A549 treated with DMSO at 1 μM for 4 hours (cell line): ENCODE measurements at places on chromosomes 7 and 10. TPM values are rescaled to one million over a fixed set of nuclear protein-coding genes. Genes with fewer than 3 reads are reported as not detected.

The ZNF425 gene
- total RNA-seq, result 1.0 to 1.3 TPM (median 1.2 TPM) in 5 replicates

The ANK3 gene
- total RNA-seq, result 0.59 to 1.00 TPM (median 0.78 TPM) in 5 replicates

The TMEM184A gene
- total RNA-seq, result 6.7 to 15.3 TPM (median 13.2 TPM) in 5 replicates

The ACHE gene
- 1.4 to 2.5 TPM (median 1.8 TPM) in 5 replicates for total RNA-seq

The SLC39A12 gene
- total RNA-seq, result not detected in 5 replicates

The UNCX gene
- total RNA-seq, result 0.07 to 0.08 TPM in 2 of 5 replicates, not detected in the others

The MSS51 gene
- 0.36 to 0.74 TPM (median 0.44 TPM) in 5 replicates for total RNA-seq

The NEBL gene
- 2.7 to 6.5 TPM (median 4.6 TPM) in 5 replicates for total RNA-seq

The AOAH gene
- total RNA-seq, result 0.06 to 0.13 TPM in 2 of 5 replicates, not detected in the others

The MGAM2 gene
- 0.01 TPM in 1 of 5 replicates, not detected in the others for total RNA-seq

The HABP2 gene
- 0.03 to 0.13 TPM (median 0.08 TPM) in 4 of 5 replicates, not detected in the other for total RNA-seq

The CYTH3 gene
- total RNA-seq, result 21.4 to 25.4 TPM (median 22.8 TPM) in 5 replicates

The GNGT1 gene
- 0.09 TPM in 1 of 5 replicates, not detected in the others for total RNA-seq

The ABCA13 gene
- total RNA-seq, result 0.01 to 0.07 TPM (median 0.05 TPM) in 4 of 5 replicates, not detected in the other

The CYP3A5 gene
- 1.4 to 2.2 TPM (median 1.5 TPM) in 5 replicates for total RNA-seq

The LRIT1 gene
- not detected in 5 replicates for total RNA-seq

The SH2B2 gene
- total RNA-seq, result 1.9 to 3.6 TPM (median 3.1 TPM) in 5 replicates

The UCN3 gene
- not detected in 5 replicates for total RNA-seq

The BHLHA15 gene
- total RNA-seq, result 0.44 to 0.66 TPM (median 0.56 TPM) in 5 replicates

The CPA4 gene
- total RNA-seq, result 6.1 to 12.3 TPM (median 8.3 TPM) in 5 replicates

The CDH23 gene
- 2.2 to 2.7 TPM (median 2.3 TPM) in 5 replicates for total RNA-seq

The SCART1 gene
- 0.18 to 0.44 TPM (median 0.19 TPM) in 5 replicates for total RNA-seq

The MOGAT3 gene
- not detected in 5 replicates for total RNA-seq

The PRKCQ gene
- 4.2 to 4.9 TPM (median 4.5 TPM) in 5 replicates for total RNA-seq

The RASA4 gene
- 2.2 to 2.9 TPM (median 2.6 TPM) in 5 replicates for total RNA-seq

The CFTR gene
- 0.31 TPM in 1 of 5 replicates, not detected in the others for total RNA-seq

The CYP3A4 gene
- not detected in 5 replicates for total RNA-seq

The GPR22 gene
- total RNA-seq, result not detected in 5 replicates

The ANKRD61 gene
- total RNA-seq, result 0.50 to 0.99 TPM (median 0.78 TPM) in 5 replicates

The HOXA3 gene
- total RNA-seq, result 7.1 to 12.9 TPM (median 7.6 TPM) in 5 replicates

The PDE6C gene
- total RNA-seq, result not detected in 5 replicates

The AEBP1 gene
- not detected in 5 replicates for total RNA-seq

The REEP3 gene
- total RNA-seq, result 13.4 to 23.8 TPM (median 22.4 TPM) in 5 replicates

The CALCR gene
- not detected in 5 replicates for total RNA-seq

The SLC26A5 gene
- total RNA-seq, result not detected in 5 replicates

The GNA12 gene
- total RNA-seq, result 37.4 to 51.7 TPM (median 48.1 TPM) in 5 replicates

The WIPF3 gene
- total RNA-seq, result 0.37 to 0.61 TPM (median 0.51 TPM) in 5 replicates

The GPR15LG gene
- total RNA-seq, result not detected in 5 replicates

The SDK1 gene
- 0.36 to 0.52 TPM (median 0.46 TPM) in 5 replicates for total RNA-seq

The SEMA3E gene
- 2.2 to 3.9 TPM (median 3.1 TPM) in 5 replicates for total RNA-seq

The FKBP6 gene
- not detected in 5 replicates for total RNA-seq

The CLRN3 gene
- not detected in 5 replicates for total RNA-seq
